Stimulated activated memory B cell treated with anti-CD40 and anti-IgM and Interleukin-4, amounts not matched to agents 10 μg/mL and 1 μg/mL and 100 μg/mL, for 72 hours (primary cell): ENCODE measurements at places on chromosomes 5 and 9.

GRCh38 chr9:79662537-79662956, 90.8 kb downstream of the TLE4 start:
- ATAC-seq, result no peak

DNA sequence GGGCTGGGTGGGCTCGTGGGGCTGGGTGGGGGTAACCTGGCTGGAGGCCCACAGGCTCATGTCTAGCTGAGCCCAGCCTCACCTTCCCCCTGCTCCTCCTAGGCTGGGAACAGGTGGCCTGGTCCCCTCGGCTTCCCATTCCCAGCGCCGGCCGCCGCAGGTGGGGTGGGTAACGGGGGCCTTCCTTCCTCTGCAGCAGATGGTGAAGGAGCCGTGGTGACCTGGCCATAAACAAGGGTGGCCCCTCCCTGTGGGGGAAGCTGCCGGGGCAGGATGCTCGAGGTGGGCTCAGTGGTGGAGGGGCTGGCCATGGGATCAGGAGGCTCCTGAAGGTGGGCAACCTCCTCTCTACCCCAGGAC, 41.0 kb upstream of the EGFL7 start:
- no peak for ATAC-seq

- ATAC-seq, result no peak
Measured at GRCh38 chr9:82443312-82443711, 454.7 kb downstream of the SPATA31D1 start.

DNA sequence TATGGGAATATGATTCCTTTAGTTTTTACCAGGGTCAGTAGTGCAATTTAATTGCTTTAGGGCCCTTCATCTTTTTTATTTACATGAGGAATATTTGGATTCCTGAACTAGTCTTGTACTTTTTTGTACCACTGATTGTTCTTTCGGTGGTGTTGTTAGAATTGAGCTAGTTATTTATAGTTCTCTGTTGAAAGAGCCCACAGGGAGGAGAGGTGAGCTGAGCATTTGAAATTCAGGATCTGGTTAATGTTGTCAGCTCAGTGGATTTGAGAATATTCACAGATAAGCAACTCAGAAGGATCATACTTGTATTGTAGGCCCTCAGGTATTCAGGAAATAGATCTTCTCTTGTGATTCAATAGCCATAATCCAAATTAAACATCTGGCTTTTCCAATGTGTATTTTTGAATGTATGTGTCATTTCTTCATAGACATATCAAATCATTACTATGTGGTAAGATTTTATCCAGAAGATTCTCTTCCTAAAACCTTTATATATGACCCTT, 613.2 kb downstream of the ISL1 start:
- ATAC-seq, result no peak

DNA sequence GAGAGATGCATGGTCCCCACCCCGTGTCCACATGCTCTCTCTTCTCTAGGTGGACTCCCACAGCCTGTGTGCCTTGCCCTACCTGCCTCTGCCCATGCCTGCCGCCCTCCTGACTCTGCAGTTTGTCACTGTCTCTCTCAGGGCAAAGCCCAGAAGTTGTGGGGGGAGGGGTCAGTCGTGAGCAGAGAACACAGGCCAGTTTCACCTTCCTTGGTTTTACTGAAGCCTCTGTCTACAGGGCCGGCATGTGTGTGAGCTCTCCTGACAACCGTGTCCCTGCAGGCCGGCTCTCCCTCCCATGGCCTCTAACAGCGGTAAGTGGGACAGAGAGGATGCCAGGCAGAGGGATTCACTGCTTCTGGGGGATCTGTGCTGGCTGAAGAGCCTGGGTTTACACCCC, 43.5 kb upstream of the SLC25A51 start:
- ATAC-seq, result no peak

- ATAC-seq, result no peak
Measured at GRCh38 chr5:164057121-164057520, 551.7 kb downstream of the MAT2B start.

DNA sequence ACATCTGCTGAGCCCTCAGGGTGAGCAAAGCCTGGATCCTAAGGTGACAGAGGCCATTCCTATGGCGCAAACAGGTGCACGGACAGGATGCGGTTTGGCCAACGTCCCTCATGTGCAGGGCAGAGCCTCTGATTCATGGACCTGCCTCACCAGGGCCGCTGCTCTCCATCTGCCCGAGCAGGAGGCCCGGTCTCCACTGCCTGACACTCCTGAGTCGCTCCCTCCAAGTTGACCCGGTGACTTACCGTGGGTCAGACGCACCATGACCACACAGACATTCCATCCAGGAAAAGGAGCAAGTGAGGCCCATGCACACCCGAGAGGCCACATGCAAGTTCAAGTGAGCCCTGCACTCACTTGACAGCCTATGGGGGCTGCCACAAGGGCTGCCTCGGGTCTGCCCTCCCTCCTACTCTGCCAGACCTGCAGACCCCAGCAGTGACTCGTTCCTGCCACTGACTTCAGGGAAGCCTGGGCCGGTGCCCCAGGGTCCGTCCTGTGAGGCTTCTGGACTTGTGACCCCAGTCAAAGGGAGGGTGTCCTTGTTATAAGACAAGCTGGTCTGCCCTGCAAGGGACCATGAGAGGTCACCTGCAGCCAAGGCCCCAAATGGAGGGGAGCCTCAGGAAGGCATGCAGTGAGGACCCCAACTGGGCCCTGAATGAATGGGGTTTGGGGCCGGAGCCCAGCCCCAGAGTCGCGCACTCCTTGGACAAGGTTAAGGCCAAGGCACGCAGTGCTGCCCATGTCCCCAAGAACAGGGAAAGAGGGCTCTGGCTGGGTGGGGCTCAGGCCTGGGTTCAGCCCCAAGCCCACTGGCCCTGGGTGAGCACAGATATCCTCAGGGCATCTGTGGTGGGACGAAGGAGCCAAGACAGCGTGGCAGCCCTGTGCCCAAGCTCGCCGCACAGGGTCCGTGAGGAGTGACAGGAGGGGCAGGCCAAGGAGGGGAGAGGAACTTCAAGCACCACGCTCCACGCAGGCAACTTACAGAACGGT, 10.1 kb downstream of the BRD3OS start:
- ATAC-seq, result no peak

GRCh38 chr9:105093685-105094084, 150.8 kb upstream of the SLC44A1 start:
- ATAC-seq, result no peak

- ATAC-seq, result no peak
Measured at GRCh38 chr5:145978708-145979107, 42.3 kb downstream of the SH3RF2 start.

- ATAC-seq, result no peak
Measured at GRCh38 chr9:18260521-18260920, 213.4 kb upstream of the ADAMTSL1 start.

DNA sequence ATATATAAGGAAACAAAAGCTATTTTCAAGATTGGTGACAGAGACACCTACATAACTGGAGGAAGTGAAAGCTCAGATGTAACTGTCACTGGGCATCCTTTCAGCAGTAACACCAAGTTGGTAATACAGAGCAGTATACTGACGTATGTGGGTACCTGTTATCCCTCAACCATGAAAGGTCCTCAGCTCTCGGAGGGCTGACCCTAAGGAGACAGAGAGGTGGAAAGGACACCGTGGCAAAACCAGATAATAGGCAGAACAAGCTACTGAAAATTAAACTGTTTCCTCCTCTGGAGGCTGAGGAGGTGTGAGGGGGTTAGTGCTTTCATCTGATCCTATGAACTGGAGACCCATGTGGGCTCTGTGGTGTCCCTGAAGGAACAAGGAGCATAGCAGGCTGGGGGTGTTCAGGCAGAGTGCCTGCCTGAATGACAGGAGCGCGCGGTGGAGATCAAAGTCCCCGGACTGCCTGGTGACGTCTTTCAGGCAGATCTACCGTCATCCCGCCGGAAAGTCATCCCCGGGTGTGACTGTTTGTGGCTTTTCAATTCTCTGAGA, 130.2 kb upstream of the FSTL4 start:
- peak; percentile 85 for ATAC-seq

- no peak for ATAC-seq
Measured at GRCh38 chr5:122137702-122138101, 8.4 kb downstream of the ZNF474 start.

DNA sequence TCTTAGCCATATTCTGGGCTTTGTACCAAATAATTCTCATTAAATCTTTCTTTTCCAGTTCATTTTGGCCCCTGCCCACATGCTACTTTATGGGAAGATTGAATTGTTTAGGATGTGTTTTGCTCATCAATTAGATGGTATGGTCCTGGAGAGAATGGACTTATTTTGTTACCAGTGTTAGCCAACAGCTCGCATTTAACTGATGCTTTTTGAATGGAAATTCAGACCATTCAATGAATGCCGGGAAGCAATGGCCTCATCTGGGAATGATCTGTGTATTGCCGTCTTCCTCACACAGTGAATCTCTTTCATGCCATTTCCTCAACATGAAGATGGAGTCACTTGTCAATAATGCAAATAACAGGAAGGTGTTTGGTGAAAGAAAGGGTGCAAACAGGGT, 370.6 kb upstream of the PIK3R1 start:
- ATAC-seq, result no peak

GRCh38 chr5:37836592-37837413, 3.0 kb downstream of the GDNF start:
- no peak for ATAC-seq

DNA sequence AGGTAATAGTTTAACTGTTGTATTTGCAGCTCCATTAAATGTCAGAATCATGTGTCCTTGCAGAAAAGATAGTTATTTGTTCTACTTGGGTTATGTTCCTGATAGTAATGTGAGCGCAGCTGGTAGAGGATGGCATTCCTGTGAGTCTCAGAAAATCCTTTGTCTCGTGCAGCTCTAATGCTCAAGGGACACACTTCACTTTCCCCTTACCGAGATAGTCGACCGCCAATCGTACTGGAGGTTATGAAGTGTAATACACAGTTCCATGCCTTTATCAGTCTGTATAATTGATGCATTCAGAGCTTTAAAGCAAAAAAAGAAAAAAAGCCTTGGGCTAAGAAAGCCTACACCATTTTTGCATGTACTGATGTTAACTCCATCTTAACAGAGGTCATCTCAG, 60.2 kb upstream of the SRP19 start:
- ATAC-seq, result no peak

GRCh38 chr5:4544049-4544670, 596.0 kb upstream of the ADAMTS16 start:
- ATAC-seq, result no peak

GRCh38 chr5:37787742-37788141, 52.1 kb downstream of the GDNF start:
- no peak for ATAC-seq

DNA sequence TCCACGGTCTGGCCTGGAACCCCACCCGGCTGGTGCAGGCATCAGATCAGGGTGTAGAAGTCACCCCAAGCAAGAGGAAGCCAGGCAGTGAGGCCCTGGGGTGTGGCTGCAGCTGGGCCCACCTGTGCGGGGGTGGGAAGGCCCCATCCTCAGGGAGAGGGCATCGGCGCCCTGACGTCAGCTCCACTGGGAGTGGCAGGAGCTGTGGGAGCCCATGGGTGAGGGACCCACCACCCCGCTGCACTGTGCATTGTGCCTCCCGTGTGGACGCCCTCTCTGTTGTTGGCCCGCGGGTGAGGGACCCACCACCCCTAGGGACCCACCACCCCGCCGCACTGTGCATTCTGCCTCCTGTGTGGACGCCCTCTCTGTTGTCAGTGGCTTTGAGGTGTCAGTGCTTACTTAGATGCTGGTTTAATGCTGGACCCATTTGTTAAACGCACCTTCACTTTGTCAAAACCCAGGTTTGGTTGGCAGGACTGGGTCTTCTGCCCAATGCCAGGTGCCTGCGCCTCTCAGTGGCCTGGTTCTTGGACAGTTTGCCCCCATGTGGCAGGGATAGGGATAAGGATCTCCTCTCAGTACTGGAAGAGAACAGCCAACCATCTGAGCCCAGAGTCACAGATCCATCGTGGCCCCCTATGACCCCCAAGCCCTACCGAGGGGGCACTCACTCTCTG, 6.9 kb upstream of the EXOC3 start:
- peak; percentile 66 for ATAC-seq

GRCh38 chr5:40570408-40571129, 109.1 kb upstream of the PTGER4 start:
- ATAC-seq, result peak; percentile 80

DNA sequence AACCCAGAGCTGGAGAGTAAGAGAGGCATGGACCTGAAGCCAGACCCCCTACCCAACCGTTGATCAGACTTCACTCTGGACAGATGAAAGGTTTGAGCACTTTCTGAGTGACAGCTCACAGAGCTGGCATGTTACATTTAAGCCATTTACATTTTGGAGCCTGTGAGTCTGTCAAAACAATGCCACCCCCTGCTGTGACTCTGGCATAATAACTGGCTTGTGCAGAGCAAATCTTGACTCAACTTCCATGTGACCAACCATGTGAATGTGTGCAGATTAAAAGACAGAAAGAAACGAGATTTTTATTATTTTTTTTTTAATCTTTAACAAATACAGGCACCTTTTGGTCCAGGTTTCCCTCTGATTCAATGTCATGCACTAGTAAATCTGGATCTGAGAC, 48.5 kb downstream of the MFAP3 start:
- no peak for ATAC-seq

GRCh38 chr9:78167356-78167755, 68.5 kb upstream of the CEP78 start:
- no peak for ATAC-seq

DNA sequence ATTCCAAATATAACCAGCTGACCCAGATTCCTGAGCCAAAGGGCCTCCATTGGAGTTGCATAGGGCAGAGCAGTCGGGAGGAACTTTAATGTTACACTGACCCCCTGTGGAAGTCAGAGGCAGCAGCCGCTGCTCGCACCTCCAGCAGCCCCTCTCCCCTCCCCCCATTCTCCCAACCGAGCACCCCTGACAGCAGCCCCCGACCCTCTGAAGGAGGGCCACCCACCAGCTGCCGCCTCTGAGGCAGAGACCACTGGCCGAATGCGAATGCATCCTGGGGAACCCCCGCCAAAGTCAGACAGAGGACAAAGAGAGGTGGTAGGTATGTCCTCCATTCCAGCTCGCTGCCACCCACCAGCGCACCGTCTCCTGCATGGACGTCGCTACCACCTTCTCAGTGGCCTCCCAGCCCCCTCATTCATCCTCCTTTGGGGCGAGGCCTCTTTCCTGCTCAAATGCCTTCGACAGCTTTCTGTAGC, 231.0 kb downstream of the CDK5RAP2 start:
- no peak for ATAC-seq

DNA sequence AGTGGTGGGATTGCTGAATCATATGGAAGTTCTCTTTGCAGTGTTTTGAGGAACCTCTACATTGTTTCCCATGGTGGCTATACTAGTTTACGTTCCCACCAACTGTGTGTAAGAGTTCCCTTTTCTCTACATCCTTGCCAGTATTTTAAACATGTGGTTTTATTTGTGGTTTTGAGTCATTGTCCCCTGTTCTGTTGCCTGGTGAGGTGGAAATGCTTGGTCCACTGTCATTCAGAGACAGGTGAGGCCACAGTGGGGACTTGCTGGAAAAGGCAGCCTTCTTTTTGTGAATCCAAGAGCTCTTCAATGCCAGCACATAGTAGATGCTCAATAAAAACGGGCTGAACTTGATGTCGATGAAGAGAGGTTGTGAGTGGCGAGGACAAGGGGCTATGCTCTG, 44.2 kb downstream of the SH3PXD2B start:
- ATAC-seq, result no peak

- no peak for ATAC-seq
Measured at GRCh38 chr5:102955488-102955887, 164.4 kb downstream of the GIN1 start.
